ENCODE measurements at places on chromosomes 16 and 17.

DNA sequence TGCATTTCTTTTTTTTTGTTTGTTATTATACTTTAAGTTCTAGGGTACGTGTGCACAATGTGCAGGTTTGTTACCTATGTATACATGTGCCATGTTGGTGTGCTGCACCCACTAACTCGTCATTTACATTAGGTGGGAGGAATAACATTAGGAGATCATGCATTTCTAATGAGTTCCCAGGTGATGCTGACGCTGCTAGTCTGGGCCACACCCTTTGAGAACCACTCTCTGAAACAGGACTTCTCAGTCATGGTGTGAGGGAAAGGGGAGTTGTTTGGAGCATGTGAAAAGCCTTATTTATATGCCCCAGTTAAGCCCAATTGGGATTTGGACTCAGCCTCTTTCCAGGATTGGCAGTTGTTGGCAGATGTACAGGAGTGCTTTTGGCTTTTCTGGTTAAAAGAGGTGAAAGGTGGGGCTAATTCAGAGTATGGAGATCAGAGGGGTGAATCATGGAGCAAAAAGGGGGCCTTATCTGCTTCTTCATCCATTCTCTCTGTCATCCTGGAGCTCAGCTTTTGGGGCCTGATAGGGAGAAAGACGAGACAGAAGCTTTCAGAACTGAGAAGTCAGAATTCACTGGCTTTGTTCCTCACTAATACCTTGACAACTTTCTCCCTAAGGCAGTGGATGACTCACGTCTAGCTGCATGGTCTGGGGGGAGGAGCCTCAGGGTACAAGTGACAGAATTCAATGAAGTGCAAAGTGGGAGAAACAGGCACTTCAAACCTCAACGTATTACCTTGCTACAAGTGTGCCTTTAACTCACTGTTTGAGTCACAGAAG, 180.0 kb upstream of the CACNG3 start:
- DNase-seq = no peak

- no peak for DNase-seq
Observed at GRCh38 chr17:57899822-57900221, 50.0 kb upstream of the MRPS23 start.

DNA sequence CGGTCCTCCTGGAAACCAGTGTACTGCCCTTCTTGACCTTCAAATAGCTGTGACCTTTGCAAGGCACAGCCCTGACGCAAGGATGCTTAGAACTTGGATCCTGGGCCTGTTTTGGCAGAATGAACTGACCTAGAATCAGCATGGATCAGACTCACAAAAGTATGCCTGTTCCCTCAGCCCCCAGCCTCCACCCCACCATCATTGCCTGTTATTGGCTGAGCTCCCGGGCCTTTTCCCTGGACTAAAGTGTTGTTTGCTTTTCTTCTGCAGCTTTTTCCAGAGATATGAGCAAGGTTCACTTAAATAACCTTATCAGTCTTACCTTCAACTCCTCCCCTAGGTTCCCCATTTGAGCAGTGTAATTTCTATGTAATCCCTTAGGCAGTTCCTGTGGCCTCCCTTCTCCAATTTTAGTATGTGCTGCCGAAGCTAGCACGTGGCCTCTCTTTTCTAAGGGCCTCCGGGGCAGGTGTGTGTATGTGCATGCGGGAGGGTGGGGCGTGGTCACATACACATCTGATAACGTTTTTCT, 347.4 kb downstream of the MAF start:
- no peak for DNase-seq

DNA sequence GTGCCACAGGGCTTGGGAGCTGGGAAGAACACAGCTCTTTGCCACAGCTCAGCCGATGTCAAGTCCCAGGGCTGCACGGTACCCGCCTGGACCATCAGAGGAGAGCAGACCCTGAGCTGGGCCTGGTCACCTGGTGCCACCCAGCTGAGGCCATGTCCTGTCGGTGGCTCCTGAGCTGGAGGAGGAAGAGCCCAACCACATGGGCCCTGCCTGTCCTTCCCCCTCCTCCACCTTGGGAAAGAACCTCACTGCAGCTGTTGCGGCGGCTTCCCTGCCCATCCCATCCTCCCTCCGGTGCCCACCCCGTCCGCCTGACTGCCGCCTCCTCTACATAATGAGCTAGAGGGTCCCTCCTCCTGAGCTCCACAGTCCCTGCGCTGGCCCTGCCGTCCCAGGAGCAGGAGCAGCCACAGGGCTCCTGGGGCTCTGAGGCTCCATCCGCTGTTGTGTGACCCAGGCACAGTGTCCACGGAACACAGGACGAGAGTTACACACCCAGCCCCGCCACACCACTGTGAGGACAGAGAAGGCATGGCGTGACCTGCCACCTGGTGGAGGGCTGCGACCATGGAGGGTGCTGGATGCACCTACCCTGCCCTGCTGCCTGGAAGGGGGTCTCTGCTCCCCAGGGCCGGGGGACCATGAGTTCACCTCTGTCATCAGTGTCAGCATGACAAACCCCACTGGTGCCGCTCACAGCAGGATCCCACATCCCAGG, 21.4 kb upstream of the CHMP6 start:
- peak; percentile 40 for DNase-seq

DNA sequence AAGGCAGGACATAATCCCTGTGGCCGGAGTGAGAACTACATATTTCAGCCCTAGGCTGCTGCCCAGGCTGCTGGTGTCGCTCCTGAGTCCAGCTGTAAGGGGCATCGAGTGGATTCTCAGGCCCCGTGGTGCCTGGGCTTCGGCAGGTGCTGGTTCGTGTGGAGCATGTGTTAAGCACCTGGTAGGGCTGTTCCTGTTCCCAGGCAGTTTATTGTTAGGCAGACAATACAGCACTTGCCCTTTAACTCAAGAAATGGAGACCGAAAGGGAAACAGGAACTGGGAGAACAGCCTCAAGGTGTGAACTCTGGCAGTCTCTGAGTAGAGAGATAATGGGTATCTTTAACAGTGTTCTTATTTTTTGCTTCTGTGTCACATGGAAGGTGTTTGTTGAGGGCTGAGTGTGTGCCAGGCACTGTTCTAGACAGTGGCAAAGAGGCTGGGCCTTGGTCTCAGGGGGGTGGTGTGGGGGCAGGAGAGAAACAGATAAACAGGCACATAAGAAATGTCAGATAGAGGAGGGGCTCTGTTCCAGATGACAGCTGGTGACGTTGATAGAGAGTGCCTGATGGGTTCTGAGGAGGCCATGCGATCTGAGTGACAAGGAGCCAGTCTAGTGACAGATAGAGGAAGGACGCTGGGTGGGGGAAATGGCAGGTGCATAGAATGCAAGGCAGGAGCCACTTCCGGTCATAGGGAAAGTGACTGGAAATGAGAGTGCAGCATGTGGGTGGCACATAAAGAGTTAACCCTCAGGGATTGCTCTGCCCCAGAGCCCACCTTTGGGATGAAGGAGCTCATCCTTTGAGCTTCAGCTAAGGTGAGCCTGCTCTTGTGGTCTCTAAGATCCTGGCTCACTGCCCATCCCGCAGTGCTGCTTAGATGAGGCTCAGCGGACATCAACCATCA, 33.8 kb downstream of the EPN2 start:
- DNase-seq = no peak

DNA sequence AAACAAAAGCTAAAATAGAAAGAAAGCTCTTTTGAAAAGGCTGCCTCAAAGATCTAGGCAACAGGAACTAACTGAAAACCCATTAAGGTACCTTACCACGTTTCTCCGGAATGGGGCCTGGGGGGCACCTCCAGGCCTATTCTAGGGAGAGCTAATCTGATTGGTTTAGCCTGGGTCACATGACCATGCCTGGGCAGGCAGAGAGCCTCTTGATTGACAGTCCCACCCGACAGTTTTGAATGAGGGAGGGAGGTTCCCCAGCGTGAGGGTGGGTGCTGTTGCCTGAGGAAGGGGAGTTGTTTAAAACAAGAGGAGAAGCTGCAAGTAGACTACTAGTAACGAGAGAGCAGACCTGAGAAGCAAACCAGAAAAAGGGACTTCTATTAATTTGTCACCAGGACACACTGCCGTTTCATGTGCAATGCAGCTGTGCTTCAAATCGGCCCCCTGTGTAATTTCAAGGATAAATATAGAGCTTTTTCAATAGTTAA, 143.4 kb upstream of the HS3ST2 start:
- no peak for DNase-seq

Data from activated T-cell treated with anti-CD3 and anti-CD28 coated beads, Interleukin-2, amount 50 U/mL, for 4 hours (primary cell).